ENCODE measurements at places on chromosomes 6 and 20. TPM values are rescaled to one million over a fixed set of nuclear protein-coding genes. Genes with fewer than 3 reads are reported as not detected.

DNA sequence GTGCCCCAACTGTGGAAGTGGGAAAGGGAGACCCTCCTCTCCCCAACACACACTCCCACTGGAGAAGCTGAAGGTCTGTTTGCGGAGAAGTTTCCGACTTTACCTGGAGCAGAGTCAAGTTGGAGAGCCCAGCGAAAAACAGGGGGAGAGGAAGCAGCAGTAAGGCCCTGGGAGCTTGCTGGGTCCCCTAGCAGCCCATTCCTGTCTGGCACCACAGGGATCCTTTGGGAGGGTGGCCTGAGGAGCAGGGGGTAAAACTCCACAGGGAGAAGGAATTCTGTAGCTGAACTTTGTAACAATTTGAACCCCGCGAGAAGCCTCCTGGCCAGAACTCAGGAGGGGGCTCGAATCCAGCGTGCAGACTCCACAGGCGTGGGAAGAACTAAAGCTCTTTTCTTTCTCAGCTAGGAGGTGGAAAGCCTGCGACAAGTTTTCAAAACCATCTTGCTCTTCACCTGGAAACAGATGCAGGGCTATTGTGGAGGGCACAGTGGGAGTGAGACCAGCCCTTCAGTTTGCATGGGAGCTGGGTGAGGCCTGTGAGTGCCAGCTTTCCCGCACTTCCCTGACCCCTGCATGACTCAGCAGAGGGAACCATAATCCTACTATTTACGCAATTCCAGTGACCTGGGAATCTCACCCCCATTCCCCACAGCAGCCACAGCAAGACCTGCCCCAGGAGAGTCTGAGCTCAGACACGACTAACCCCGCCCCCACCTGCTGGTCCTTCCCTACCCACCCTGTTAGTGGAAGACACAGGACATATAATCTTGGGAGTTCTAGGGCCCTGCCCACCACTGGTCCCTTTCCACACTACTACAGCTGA lies 25.8 kb downstream of the SERPINB9 start:
- DNase-seq = no peak

The ENPP1 gene
- 22.5 TPM for polyA plus RNA-seq

DNA sequence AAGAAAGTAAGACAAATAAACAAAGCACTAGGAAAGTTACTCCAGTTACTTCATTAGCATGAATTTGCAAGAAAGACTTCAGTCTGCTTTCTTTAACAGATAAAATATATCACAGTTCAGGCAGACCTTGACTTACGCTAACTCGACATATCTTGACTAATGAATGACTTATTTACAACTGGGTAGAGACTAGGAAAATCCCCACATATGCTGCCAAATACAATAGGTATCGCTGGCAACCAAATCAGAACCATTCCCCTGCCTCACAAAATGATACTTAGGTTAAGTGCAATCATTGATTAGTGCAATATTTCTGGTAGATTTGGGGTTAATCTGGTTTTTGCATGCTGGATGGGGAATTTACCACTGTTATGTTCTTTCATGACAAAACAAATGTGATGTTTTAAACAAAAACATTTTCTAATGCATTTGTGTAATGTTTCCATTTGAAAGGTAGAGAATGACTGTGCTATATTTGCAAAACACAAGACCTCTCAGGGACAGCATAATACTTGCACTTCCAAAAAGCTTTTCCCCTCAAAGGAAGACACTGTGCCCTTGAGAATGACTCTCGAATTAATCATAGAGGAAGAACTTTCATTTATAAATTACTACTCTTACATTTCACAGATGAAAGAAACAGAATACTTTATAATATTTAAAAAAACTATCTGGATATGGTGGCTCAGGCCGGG lies 101.6 kb downstream of the PRKN start:
- no peak for DNase-seq

- no peak for DNase-seq
Measured at GRCh38 chr6:82766476-82766875, 299.2 kb downstream of the UBE3D start.

The GJE1 gene
- polyA plus RNA-seq = not detected

The SPATS1 gene
- not detected for polyA plus RNA-seq

DNA sequence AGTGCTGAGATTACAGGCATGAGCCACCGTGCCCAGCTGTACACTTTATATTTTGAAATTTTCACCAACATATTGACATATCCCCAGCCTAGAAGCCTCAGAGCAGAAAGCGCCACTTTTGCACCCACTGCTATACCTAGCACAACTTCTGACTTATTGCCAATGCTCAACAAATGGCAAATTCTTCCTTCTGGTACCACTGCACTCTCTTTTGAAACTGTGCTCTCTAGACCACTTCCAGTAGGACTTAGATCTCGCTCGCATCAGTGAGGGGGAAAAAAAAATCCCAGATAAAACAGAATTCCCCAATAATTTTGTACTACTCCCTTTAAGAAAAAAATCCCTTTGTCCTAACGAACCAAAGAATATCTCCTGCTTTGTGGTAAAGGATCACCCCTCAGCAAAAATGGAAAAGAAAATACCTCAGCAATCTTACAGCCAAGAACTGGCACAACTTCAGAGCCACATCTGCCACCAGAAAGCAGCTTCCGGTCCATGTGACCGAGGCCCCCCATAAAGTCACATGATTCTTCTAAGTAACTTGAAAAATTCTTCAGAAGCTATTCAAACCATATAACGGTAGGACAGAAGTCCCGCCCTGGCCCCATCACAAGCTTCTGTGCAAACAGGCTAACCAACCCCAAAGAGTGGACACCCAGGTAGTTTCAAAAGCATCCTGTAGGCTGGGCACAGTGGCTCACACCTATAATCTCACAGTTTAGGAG lies 18.5 kb upstream of the IL17F start:
- DNase-seq = no peak

The LRRN4 gene
- 0.02 TPM for polyA plus RNA-seq

DNA sequence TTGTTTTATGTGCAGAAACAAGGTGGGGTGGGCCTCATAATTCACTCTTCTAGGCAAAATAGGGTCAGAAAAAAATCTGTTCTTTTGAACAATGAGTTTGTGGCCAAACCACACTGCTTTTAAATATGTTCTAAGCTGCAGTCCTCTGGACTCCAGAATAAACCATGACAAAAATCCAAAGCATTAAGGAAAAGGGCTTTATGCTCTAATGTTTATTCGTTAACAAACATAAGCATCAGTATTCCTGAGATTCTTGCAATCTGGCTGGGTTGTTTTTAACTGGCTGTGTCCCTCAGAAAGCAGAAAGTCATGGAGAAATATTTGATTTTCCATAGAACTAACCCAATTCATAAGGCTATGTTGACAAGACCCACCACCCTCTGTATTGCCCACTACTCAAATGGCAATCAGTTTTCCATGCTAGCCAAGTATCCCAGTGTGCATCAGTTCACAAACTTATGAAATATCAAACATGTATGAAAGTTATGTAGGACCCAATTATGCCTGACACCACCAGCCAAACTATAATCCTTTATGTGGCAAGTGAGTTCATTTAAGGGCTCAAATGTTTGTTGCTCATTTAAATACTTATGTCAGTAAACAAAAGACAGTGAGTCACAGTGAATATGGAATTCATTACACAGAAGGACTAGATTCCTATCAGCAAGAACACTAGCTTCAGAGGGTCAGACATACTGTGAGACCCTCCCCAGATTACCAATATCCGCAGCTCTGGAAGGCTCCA lies 45.1 kb downstream of the PKHD1 start:
- no peak for DNase-seq

- DNase-seq = no peak
Measured at GRCh38 chr6:113380591-113380990, 476.6 kb upstream of the MARCKS start.

DNA sequence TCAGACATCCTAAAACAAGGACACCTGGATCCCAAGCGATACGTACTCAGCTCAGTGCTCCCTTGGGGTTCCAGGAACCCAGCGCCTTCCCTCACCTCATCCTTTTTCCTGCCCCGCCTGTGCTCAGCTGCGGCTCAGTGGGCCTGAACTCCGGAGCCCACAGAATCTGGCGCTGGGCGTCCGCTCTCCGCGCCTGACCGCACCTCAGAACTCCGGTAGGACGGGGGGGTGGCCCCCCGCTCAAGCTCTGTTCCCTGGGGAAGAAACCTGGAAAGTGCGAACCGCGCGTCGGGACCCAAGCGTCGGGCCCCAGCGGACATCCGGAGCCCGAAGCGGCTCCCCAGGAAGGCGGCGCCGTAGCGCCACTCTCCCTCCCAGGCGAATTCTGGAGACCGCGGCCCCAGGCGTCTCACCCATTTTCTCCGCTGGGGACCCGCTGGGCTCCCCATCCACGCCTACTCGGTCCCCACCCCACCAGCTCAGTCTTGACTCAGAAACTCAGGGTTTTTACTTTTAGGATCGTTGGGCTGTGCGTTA lies 336 bp upstream of the LY6G5C start:
- DNase-seq = no peak

- DNase-seq = no peak
Measured at GRCh38 chr6:22954749-22955385, 385.5 kb downstream of the HDGFL1 start.

The AVP gene
- polyA plus RNA-seq = not detected

The CNR1 gene
- polyA plus RNA-seq = not detected

DNA sequence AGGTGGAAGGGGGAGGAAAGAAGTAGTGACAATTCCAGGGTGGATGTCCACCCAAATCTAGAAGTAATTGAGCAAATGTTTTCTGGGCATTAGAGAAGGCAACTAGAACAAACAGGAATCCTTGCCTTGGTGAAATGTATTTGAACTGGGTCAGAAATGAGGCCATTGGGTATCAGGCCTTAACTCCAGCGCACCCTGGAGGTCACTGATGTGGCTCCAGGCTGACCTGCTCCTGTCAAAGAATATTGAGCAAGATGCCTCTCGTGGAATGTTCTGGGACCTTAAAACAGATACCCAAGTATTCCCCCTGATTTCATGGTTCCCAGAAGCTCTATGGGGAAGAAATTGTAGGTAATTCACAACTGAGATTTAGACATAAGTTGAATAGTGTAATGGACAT lies 6.9 kb downstream of the HLA-DPB1 start:
- DNase-seq = no peak

- no peak for DNase-seq
Measured at GRCh38 chr6:21507811-21508210, 85.7 kb upstream of the SOX4 start.

The F13A1 gene
- not detected for polyA plus RNA-seq

GRCh38 chr6:89984926-89985750 lies 90.9 kb downstream of the GJA10 start:
- no peak for DNase-seq

GRCh38 chr6:132483779-132484679 lies 28.9 kb downstream of the STX7 start:
- DNase-seq = peak; percentile 37

GRCh38 chr6:132725471-132725870 lies 11.6 kb upstream of the VNN1 start:
- DNase-seq = no peak

- no peak for DNase-seq
Measured at GRCh38 chr6:111912904-111913303, 39.7 kb upstream of the FYN start.

DNA sequence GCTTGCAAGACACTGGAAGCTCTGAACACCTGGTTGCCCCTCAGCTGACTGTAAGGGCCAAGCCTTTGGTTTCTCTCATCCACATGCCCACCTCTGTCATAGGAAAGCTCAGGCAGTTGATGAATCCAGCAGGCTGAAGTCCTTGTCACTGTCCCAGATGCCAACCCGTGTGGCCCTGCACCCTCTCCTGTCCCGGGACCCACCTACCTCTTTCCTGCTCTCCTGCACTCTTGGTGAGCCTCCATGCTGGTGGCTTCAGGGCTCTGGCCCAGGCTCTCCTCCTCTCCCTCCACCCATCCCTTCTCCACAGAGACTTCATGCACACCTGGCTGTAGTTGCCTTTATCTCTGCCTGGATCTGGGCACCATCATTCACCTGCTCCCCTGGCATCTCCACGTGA lies 4.0 kb upstream of the GID8 start:
- DNase-seq = no peak

The FNDC11 gene
- polyA plus RNA-seq = 0.76 TPM

DNA sequence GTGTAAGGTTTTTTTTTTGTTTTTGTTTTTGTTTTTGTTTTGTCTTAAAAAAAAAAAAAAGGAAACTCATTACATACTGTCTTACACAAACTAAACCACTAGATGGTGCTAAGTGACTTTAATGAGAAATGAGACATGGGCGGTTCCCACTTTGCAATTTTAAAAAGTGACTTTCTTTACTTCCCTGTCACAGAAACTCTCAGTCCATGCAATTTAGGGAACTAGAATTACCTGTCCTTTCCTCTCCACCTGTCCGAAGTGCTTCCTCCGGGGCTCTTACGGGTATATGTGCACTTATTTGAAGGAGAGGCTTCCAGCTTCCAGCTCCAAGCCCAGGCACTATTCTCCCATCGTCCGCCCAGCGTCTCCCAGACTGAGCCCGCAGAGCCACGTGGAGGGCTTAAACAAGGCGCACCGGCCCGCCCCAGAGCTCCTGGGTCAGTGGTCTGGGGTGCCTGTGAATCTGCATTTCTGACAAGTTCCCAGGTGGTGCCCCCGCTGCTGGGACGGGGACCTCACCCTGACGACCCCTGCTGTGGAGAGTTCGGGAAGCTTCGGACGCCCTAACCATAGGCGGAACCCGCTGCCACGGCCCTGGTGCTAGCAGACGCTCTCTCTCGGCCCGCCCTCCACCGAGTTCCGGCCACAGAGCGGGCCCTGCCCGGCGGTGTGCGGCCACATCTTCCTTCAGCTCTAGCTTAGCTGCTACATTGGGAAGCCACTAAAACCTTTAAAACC lies 26.1 kb downstream of the BFSP1 start:
- no peak for DNase-seq

The TBX18 gene
- 0.69 TPM for polyA plus RNA-seq

The RNF217 gene
- 24.6 TPM for polyA plus RNA-seq

The LCA5 gene
- polyA plus RNA-seq = 4.2 TPM

- no peak for DNase-seq
Measured at GRCh38 chr20:58005581-58006345, 222.7 kb downstream of the ANKRD60 start.

The CDKN1A gene
- polyA plus RNA-seq = 830 TPM

The DPPA5 gene
- polyA plus RNA-seq = not detected

The ANKEF1 gene
- 0.78 TPM for polyA plus RNA-seq

The THEMIS gene
- not detected for polyA plus RNA-seq

GRCh38 chr6:38678178-38678760 lies 24.7 kb downstream of the GLO1 start:
- DNase-seq = no peak

GRCh38 chr20:59942245-59942644 lies 2.1 kb downstream of the FAM217B start:
- DNase-seq = no peak

GRCh38 chr6:54102238-54102637 lies 9.0 kb upstream of the MLIP start:
- no peak for DNase-seq

The SLC17A4 gene
- polyA plus RNA-seq = not detected

The SLC29A1 gene
- 14.9 TPM for polyA plus RNA-seq

- no peak for DNase-seq
Measured at GRCh38 chr6:107290491-107290890, 168.9 kb downstream of the PDSS2 start.

- DNase-seq = no peak
Measured at GRCh38 chr6:148854096-148854495, 107.3 kb downstream of the UST start.

GRCh38 chr20:64137598-64138031 lies 26.6 kb upstream of the MYT1 start:
- no peak for DNase-seq
